T follicular helper cell (primary cell): ENCODE measurements at places on chromosomes 7 and 10.

- peak; percentile 33 for DNase-seq
These were observed at the start of gene ZNF22 for GRCh38 chr10:45000752-45001380. Gene ZNF22 (plus strand): TSS chr10:45000923. CDS start chr10:45003369, 2,446 bp downstream.

GRCh38 chr7:48299580-48300169, 128.4 kb downstream of the ABCA13 start:
- DNase-seq = no peak

- no peak for DNase-seq
These were observed 27.0 kb downstream of the ZNF786 start for GRCh38 chr7:149063476-149063875.

- DNase-seq = no peak
These were observed 55.4 kb downstream of the TBXAS1 start for GRCh38 chr7:139884441-139884840.

DNA sequence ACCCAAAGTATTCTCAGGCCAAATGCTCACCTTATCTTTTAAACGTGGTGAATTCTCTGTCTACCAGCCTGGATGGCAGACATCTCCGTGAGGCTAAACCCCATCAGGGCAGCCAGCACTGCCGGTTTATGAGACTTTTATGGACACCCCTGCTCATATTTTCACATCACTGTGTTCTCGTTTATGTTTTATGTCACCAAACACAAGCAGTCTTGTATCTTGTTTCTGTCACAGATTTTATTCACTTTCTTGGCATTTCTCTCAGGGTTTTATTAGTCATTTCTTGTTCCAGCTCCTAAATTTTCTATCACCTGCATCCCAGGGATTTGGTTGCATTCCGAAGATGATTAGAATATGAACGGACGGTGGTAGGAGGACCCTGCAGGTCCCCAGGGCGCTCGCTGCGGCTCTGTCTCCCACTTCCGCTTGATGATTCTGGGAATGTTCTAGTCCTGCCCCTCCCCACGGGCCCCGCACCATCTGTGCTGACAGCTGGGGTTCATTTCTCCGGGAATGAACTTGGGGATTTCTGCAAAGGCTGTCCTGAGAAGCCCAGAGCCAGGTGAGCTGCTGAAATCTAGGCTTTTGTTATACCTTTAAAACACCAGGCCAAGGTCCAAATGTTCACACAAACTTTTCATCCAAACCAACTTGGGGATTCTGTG, 217.6 kb downstream of the GFRA1 start:
- no peak for DNase-seq

DNA sequence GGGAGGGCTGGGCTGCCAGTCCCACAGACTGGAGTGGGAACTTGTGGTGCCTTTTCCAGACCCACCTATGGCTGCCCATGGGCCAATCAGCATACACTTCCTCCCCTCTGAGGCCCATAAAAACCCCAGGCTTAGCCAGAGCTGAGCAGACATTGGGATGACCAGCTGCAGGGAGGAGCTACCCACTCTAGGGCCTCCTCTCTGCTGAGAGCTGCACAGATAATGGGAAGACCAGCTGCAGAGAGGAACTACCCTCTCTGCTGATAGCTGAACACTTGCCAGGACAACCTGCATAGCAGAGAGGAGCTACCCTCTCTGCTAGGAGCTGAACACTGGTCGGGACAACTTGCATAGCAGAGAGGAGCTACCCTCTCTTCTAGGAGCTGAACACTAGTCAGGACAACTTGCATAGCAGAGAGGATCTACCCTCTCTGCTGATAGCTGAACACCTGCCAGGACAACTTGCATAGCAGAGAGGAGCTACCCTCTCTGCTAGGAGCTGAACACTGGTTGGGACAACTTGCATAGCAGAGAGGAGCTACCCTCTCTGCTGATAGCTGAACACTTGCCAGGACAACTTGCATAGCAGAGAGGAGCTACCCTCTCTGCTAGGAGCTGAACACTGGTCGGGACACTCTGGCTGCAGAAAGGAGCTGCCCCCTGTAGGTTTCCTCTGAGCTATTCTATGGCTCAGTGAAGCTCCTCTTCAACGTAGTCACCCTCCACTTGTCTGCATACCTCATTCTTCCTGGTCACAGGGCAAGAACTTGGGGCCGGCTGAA, 88.3 kb upstream of the CACUL1 start:
- DNase-seq = no peak

GRCh38 chr7:22574754-22575520, 74.9 kb upstream of the STEAP1B start:
- no peak for DNase-seq

- DNase-seq = no peak
These were observed 383.1 kb downstream of the SORCS3 start for GRCh38 chr10:105024184-105024583.

DNA sequence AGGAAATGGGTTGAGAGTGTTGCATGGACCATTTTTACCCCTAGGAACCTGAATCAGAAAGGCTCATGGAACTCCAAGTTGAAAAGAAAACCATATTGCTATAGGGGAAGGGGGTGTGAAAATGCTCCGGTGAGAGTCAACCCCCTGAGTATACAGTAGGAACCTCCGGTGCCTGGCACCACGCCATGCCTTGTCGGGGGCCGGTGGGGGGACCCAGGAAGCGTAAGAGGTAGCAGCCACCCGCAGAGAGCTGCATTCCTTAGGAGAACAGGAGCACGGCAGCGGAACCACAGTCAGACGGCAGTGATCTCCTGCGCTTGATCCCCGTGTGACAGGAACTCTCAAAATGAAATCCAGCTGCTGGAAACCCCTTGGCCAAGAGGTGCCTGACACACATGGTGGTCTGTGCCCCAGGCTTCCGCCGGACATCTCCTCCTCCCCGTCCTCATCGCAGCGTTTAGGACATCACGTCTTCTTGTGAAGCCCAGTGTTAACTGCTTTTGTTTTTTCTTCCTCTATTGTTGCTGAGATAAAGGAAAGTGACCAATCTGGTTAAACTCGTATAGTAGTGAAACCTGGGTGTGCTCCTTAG, 186.8 kb downstream of the CELF2 start:
- no peak for DNase-seq

GRCh38 chr7:70439651-70440050, 692.3 kb upstream of the GALNT17 start:
- DNase-seq = no peak

- DNase-seq = no peak
These were observed 146.5 kb downstream of the NOC3L start for GRCh38 chr10:94216201-94216600.

DNA sequence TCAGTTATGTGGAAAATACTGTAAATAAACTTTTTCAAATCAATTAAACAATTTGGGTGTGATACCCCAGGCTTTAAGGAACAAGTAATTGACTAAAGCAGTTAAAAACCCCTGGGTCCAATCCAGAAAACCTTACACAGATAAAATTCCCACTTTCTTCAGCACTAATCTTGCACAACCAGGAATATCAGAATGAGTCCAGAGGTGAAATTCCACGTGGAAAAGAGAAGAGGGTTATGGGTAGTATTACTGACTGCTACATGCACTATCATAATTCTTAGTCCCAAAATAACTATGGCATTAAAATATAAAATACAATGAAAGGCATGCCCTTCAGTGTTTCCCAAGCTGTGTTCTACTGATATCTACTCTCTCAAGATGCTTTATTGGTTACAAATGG, 135.7 kb upstream of the STEAP4 start:
- DNase-seq = no peak

GRCh38 chr10:614139-614711, 75.2 kb downstream of the DIP2C start:
- DNase-seq = no peak

DNA sequence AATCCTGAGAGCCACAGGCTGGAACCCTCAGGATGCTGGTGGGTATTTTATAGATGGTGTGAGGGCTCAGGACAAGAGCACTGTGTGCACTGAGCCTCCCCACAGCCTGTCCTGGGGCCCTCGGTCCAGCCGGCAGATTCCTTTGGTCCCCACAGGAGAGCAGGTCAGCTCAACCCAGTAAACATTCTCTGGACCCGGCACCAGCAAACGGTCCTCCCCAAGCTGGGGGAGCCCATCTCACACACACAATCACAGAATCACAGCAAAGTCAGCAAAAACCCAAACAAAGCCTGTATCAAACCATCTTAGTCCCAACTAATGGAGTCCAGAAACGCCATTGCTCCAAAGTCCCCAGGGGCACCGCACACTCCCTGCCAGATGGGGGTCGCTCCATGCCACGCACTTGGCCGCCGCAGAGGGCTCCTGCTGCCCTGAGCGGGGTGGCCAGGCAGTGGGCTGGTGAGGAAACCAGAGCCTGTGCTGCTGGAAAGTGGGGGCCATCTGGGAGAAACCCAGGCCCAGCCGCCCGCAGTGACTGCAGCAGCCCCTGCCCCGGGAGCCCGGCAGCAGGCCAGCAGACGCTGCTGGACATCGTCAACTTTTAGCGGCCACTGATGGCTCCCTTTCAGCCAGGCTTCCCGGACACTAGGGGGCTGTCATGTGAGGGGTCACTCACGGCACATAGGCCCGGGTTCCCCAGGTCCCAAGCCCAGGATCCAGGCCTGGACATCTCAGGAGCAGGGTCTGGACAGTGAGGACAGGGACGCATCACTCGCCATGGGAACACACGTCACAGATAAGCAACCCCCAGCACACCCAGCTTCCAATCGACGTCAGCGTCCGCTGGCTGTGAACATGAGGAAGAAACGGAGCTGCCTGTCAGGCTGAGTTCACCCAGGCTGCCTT, 52.6 kb downstream of the DPYSL4 start:
- no peak for DNase-seq

GRCh38 chr10:91144961-91145360, 75.5 kb upstream of the PCGF5 start:
- no peak for DNase-seq

DNA sequence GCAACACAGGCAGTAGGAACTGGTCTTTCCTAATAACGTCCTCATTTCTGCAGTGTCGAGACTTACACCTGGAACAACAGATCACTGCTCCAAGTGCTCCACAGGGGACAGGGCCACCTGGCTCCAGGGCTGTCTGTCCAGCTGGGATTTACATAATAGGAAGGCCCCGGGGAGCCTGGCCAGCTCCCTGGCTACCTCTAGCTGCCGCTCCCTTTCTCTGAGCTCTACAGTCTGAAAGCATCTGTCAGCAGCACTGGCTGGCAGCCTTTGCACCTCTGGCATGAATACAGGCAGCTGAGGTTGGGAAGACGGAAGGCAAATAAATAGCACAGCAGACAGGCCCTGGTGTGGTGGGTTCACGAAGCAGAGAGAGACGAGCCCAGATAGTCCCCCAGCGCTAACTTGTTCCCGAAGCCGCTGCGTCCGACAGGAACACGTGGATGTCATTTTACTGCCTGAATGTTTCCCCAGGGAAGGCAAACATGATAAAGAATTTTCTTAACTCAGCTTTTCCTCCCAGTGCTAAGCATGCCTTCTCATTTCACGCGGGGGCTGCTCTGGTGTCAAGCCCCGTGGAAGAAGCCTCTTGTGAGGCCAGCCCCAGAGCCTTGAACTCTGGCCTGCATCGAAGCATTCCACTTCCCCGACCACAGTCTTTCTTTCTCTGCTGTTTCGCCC, 105.4 kb downstream of the ITIH5 start:
- DNase-seq = no peak

DNA sequence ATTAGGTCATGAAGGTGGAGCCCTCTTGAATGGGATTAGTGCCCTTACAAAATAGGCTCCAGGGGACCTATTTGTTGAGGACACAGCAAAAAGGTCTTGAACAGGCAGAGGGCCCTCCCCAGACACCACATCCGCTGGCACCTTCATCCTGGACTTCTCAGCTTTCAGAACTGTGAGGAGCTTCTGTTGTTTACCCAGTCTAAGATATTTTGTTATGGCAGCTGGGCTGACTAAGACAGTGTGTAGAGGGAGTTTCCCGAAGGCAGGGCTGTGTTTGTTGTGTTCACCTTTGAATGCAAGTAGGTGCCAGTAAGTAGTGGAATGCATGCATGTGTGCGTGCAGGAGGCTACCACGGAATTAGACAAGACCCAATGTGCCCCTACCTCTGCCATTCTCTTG, 106.7 kb downstream of the PTPRE start:
- no peak for DNase-seq

GRCh38 chr10:126930131-126930882, 25.1 kb downstream of the DOCK1 start:
- DNase-seq = no peak

- DNase-seq = no peak
These were observed 108.5 kb downstream of the FAM107B start for GRCh38 chr10:14665865-14666857.

DNA sequence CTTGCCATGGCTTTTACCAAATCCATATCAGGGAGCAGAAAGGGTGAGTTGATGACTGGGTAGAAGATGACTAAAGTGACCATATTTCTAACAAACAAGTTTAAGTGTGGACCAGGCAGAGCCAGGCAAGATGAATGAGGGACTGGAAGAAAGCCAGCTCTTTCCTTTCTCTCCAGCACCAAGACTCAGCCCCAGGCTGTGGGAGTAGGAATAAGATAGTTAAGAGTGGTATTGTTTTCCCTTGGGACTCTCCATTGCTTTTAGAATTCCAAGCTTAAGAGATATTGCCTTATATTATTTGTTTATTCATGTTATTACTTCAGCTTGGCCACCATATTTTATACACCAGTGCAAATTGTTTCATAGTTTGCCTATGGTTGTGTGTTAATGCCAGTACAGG, 28.8 kb upstream of the TSPAN33 start:
- DNase-seq = no peak

DNA sequence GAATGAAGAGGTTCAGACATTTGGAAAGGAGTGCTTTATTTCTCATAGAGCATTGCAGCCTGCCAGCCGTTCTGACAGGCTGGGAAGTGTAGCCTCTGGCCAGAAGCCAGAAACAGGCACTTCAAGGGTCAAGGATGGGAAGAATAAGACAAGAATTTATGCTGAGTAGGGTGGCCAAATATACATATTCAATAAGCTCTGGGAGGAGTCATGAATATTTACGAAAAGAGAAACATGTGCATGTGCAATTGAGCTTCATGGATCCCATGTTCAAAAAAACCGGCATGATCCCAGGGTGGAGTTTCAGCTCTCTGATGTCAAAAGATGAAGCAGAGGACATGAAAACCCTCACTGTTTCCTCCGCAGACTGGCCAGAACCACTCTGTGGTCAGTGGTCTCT, 32.9 kb downstream of the TLX1 start:
- no peak for DNase-seq

GRCh38 chr10:28822719-28823464, 145.6 kb downstream of the BAMBI start:
- no peak for DNase-seq

- no peak for DNase-seq
These were observed 86.3 kb downstream of the MRPL32 start for GRCh38 chr7:43018446-43018845.

DNA sequence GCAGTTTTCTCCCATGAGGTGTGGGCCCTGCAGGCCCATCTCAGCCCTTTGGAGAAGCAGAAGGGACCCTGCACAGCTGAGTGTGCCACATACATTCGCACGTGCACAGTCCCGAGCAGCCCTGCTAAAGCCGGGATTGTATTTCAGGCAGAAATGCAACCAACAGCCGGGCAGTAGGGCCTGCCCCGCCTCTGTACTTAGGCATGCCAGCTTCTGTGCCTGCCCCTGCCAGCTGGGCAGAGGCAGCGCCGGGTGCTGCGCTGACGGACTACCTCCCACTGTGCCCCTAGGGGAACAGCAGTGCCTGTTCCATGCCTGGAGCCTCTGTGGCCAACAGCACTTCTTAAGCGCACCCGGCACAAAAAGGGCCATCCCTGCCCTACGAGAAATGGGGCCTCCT, 170.3 kb downstream of the NEURL1 start:
- no peak for DNase-seq

- DNase-seq = no peak
These were observed 8.1 kb downstream of the TOMM7 start for GRCh38 chr7:22814261-22815208.
